Non-pigmented ciliary epithelial cell (primary cell): ENCODE measurements at places on chromosomes 1 and 21.

DNA sequence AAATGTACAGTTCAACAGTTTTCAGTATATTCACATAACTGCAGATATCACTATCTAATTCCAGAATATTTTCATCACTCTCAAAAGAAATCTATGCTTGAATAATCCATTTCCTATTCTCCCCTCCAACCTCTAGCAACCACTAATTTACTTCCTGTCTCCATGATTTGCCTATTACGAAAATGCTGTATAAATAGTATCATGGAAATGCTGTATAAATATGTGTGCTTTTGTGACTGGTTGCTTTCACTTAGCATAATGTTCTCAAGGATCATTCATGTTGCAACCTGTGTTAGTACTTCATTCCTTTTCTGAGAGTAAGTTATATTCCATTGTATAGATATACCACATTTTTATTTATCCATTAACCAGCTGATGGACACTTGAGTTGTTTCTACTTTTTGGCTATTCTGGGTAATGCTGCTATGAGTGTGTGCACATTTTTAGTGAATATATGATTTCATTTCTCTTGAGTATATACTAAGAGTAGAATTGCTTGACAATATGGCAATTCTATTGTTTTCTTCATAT, 115.6 kb downstream of the TNFSF18 start:
- no peak for DNase-seq

GRCh38 chr1:184753117-184753516, 1.5 kb downstream of the EDEM3 start:
- DNase-seq, result no peak

DNA sequence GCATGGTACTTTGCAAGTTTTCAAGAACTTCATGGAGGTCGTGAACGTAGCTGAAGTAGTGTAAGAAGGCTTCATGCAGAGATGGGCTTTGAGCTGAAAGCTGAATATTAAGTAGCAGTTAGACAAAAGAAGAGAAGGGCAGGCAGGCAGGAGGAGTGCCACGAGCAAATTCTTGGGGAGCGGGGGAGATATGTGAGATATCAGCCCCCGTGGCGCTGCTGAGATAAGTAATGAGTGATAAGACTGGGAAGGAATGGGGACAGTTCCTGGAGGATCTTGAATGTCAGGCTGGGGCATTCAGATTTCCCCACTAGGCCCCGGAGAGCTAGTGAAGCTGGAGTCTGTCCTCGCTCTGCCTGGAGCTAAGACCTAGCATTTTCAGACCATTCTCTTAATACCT, 27.9 kb upstream of the KIRREL1 start:
- DNase-seq, result no peak

- no peak for DNase-seq
These were observed 9.7 kb downstream of the SOAT1 start for GRCh38 chr1:179303200-179303785.

DNA sequence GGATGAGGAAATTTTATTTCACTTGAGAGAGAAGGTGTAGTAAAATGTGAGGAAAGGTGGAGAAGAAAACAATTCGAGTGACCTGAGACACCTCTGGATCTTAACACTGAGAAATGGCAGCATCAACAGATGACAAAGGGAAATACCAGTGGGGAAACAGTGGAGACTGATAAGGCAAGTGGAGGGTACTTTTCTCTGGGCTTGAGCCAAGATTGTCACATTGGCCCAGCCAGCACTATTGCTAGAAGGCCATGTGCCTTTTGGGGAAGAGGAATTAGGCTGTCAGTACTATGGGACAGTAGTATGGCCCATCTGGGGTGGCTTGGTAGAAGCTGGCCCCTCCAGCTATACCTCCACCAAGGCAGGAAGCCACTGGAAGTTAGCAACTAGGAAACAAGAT, 8.4 kb downstream of the SYPL2 start:
- DNase-seq, result no peak

DNA sequence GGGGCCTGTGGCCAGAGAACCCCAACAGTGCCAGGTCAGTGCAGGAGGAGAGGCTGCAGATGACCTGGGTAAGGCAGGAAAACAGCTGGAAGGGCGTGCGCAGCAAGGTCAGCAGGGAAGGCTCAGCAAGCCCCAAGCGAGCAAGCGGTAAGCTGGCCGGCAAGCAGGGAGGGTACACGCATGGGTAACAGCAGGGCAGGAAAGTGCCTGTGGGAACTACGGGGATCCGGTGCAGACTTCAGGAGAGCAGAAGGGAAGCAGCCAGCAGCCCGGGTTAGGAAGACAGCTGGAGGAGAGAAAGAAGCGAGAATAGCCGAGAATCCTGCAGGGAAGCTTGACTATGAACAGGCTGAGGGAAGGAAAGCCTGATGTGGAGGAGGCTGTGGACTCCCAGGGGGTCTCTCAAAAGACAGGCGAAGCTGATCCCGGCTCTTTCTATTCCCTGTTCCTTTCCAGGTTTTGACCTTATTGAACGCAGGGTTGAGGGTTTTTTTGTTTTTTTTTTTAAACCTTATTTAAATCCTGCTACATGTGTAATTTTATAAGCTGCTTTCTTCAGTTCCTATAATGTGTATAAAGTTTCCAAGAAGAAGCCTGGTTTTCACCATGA, 20.9 kb downstream of the UMODL1 start:
- DNase-seq, result no peak

- DNase-seq, result no peak
These were observed 46.9 kb downstream of the L1TD1 start for GRCh38 chr1:62241371-62242131.
